ENCODE measurements at places on chromosomes 2 and 18. TPM values are rescaled to one million over a fixed set of nuclear protein-coding genes. Genes with fewer than 3 reads are reported as not detected.

CLEC4F gene
- total RNA-seq = not detected

KCNG2 gene
- total RNA-seq = not detected

FOXI3 gene
- total RNA-seq = not detected

DNAH6 gene
- 0.37 TPM for total RNA-seq

CXCR1 gene
- not detected for total RNA-seq

TLX2 gene
- under 0.01 TPM for total RNA-seq

SCN1A gene
- total RNA-seq = 0.37 TPM

HOXD4 gene
- 2.0 TPM for total RNA-seq

HAAO gene
- 0.37 TPM for total RNA-seq

SPHKAP gene
- total RNA-seq = not detected

B4GALT6 gene
- total RNA-seq = 3.7 TPM

CNTNAP5 gene
- total RNA-seq = not detected

CCDC121 gene
- total RNA-seq = 1.2 TPM

FBXO11 gene
- 34.6 TPM for total RNA-seq
